ENCODE measurements at places on chromosomes 13 and 19.

- no peak for DNase-seq
Measured at GRCh38 chr13:99151516-99151915, 49.1 kb upstream of the UBAC2 start.

DNA sequence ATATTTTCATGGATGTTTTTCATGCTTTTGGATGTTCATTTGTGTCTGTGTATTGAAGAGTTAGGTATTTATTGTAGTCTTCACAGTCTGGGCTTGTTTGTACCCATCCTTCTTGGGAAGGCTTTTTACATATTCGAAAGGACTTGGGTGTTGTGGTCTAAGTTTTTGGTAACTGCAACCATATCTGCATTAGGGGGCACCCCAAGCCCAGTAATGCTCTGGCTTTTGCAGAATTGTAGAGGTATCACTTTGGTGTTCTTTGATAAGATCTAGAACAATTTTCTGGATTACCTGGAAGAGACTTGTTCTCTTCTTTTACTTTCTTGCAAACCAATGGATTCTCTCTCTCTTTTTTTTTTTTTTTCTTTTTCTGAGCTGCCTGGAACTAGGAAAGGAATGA lies 581.3 kb downstream of the DACH1 start:
- DNase-seq, result no peak

GRCh38 chr19:19547674-19548336 lies 9.7 kb downstream of the CILP2 start:
- no peak for DNase-seq

DNA sequence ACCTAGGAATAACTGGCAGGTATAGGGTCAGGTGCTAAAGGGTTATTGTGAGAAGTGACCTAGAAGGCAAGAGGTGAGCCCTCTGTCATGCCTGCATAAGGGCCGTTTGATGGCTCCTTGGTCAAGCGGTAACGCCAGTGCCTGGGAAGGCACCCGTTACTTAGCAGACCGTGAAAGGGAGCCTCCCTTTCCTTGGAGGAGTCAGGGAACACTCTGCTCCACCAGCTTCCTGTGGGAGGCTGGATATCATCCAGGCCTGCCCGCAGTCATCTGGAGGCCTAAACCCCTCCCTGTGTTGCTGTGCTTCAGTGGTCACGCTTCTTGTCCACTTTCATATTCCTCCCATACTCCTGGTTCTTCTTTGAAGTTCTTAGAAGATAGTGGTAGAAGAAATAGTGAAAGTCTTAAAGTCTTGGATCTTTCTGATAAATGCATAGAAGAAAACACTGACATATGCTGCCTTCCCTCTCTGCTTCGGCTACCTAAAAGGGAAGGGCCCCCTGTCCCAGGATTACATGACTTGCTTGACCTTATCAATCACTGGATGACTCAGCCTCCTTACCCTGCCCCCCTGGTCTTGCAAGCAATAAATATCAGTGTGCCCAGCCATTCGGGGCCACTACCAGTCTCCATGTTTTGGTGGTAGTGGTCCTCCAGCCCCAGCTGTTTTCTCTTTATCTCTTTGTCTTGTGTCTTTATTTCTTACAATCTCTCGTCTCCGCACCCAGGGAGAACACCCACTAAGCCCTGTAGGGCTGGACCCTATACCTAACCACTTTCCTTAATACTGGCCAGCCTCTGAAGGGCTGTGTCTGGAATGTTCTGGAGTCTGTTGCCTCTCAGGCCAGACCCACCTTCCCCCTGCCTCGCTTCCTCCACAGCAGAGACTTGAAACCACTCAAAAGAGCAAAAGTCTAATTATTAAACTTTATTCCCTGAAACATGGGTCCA lies 16.1 kb upstream of the ABCC4 start:
- DNase-seq, result no peak

DNA sequence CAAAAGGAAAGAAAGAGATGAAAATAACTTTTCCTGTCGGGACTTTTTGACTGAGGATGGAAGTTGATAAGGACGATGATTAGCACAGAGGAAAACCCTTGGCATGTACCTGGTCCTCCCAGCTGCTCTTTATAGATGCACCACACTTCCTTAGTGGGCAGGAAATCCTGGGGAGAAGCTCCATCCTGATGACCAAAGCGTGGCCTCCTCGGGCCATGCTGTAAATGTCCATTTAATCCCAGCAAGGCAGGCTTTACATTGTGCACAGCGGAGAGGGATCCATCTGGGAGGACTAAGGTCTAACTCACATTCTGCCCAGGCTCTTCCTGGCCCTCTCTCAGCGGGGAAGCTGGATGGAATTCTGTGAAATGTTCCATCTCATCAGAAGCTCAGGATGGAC lies 113.5 kb downstream of the COL4A2 start:
- no peak for DNase-seq

DNA sequence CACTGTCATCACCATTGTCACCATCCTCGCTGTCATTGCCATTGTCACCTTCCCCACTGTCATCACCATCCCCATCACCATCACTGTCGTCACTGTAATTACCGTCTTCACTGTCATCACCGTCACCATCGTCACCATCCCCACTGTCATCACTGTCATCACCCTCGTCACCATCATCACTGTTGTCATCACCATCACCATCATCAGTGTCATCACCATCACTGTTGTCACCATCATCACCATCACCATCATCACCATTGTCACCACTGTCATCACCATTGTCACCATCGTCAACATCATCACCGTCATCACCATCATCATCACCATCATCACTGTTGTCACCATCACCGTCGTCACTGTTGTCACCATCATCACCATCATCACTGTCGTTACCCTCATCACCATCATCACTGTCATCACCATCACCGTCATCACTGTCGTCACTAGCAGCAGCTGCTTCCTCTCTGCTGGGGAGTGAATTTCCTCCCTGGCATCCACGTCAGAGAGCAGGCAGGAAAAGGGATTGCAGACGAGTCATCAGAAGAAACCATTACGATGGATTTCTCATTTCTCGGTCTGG lies 27.3 kb downstream of the TMEM255B start:
- DNase-seq, result no peak

- no peak for DNase-seq
Measured at GRCh38 chr13:111411151-111411858, 90.9 kb downstream of the TEX29 start.

GRCh38 chr13:60165391-60166099 lies 1.8 kb upstream of the DIAPH3 start:
- no peak for DNase-seq

DNA sequence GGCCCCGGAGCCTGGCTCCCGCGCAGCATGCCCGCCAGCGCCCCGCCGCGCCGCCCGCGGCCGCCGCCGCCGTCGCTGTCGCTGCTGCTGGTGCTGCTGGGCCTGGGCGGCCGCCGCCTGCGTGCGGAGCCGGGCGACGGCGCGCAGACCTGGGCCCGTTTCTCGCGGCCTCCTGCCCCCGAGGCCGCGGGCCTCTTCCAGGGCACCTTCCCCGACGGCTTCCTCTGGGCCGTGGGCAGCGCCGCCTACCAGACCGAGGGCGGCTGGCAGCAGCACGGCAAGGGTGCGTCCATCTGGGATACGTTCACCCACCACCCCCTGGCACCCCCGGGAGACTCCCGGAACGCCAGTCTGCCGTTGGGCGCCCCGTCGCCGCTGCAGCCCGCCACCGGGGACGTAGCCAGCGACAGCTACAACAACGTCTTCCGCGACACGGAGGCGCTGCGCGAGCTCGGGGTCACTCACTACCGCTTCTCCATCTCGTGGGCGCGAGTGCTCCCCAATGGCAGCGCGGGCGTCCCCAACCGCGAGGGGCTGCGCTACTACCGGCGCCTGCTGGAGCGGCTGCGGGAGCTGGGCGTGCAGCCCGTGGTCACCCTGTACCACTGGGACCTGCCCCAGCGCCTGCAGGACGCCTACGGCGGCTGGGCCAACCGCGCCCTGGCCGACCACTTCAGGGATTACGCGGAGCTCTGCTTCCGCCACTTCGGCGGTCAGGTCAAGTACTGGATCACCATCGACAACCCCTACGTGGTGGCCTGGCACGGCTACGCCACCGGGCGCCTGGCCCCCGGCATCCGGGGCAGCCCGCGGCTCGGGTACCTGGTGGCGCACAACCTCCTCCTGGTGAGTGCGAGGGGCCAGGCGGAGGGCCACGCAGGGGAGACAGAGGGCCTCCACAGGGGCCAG lies at the start of gene KL:
Gene KL, plus strand, starts transcription at position 10 of the 909 bp plus-strand sequence. Its CDS starts 18 bp downstream, at position 28.
- no peak for DNase-seq

GRCh38 chr19:5430237-5430636 lies 25.0 kb upstream of the ZNRF4 start:
- DNase-seq, result no peak

DNA sequence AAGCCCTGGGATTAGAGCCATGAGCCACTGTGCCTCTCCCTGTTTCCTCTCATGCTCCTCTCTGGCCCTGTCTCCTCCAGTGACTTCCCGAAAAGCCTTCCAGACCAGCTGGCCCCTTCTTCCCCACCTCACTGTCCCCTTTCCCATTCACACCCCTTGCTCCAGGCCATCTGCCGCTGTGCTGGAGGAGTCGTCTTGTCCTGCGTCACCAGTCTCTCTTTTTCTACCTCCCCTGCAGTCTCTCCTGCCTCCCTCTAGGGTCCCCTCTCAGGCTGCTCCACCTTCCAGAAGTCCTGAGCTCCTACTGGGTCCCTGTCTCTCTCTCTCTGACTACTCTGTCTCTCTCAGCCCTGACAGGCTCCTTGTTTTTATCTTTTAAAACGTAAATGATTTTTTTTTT lies 5.3 kb upstream of the FFAR1 start:
- DNase-seq, result no peak

- no peak for DNase-seq
Measured at GRCh38 chr13:21694831-21695230, 24.0 kb downstream of the FGF9 start.
